ENCODE measurements at places on chromosomes 12 and 14.

- DNase-seq = peak; percentile 28
Measured at GRCh38 chr14:70168406-70168805, 20.3 kb downstream of the SLC8A3 start.

- DNase-seq = no peak
Measured at GRCh38 chr12:80325167-80325959, 118.7 kb upstream of the PTPRQ start.

GRCh38 chr12:49091836-49092085 is 2.8 kb downstream of the DHH start:
- no peak for DNase-seq

DNA sequence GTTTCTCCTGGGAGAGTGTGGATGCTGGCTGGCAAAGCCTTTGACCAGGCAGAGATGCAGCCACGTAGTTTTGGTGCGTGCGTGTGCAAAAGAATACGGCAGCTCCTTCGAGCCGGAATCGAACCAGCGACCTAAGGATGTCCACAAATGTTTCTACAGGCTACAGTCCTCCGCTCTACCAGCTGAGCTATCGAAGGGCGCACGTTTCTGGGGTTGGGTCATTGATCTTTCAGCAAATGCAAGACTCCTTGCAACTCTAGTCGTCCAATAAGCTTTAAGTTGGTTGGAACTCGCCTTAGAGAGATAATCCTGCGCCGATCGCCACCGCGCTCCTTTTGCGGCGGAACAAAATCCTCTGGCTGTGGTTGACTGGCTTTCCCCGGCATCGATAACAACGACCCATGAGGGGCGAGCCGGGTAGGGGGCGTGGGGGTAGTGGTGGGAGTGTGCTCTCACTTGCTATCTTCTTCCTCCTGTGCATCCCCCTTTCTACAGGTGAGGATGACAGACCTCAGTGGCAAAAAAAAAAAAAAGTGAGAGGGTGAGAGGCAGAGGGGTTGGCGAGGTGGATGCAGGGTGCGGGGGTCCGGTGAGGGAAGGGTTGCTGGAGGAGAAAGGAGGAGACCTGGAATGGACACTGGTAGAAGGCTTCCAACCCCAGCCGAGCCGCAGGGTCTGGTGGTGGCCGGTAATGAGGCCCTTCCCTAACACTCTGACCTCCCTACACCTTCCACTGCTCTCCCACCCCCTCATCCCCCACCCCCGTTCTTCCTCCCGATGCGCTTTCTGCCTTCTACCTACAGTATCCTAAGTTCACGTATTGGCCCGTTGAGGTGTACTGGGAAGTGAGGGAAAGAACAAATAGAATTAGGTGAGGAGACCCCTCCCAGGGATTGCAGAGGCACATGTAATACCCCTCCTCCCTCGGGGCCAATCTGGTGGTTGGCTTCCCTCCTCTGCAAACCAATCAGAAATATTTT is 11.8 kb upstream of the OR6S1 start:
- DNase-seq = no peak

DNA sequence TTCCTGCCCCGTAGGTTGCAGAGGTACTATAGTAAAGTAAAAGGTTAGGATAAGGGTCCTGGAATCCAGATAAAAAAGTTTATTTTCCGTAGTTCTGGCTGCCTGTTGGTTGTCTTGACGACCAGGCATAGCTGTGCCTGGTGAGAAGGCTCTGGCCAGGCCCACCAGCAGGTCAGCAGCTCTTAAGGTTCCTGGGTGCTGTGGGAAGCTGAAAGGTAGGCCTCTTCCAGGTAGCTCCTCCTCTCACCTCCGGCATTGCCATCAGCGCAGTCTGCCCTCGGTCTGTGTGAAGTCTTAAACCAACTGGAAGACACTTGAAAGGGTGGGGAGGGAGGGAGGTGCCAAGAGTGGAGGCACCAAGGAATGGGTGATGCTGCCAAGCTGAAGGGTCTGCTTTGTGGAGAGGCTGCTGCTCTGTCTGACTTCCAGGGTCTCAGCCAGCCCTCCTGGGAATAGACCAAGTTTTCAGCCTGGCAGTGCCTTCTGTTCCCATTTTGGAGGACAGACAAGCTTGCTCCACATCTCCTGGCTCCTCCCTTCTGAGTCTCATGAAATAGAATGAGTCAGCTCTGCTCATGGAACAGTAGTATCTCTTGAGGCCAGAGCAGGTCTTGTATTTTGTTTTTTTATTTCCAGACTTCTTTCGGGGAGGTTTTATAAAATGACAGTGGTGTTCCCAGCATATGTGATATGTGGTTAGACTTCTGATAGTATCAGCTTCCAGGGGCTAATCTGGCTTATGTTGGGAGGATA is 5.2 kb upstream of the ACADS start:
- DNase-seq = peak; percentile 44

- no peak for DNase-seq
Measured at GRCh38 chr12:54981796-54982195, 2.8 kb downstream of the TESPA1 start.

- DNase-seq = no peak
Measured at GRCh38 chr14:58961045-58961731, 227.3 kb upstream of the DAAM1 start.

DNA sequence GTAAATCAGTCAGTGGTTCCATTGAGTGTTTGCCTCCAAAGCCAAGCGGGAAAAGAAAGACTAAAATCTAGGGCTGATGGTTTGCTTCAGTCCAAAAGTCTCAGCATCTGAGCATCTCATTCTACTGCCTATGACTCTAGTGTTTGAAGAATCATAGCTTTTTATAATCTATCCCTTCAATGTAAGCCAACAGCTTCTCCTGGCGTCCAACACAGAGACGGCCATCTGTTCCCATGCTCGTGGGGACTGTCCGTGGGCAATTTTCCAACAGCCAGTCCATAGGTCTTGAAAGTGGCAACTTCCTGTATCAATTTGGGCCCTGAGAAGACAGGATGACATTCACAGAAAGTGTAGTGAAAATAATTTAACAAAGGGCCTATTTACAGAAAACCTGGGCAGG is 544.4 kb upstream of the TMEM132C start:
- peak; percentile 69 for DNase-seq

DNA sequence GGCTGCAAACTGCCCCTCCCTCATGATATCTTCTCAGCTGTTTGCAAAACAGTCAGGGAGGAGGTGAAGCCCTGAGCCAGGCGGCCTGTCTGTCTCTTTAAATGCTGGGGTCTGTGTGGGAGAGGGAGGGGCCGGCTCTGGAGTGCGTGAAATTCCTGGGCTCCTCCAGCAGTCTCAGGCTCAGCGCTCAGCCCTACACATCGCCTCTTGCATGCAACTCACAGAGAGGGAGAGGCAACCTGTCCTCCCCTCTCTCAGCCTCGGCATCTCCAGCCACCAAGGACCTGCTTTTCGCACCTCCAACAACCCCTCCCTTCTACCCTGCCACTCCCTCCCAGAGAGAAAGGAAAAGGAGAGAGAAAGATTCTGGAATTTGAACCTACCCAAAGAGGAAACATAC is at the start of gene NRXN3:
TSS of gene NRXN3 (plus strand) at position 171 of the 400 bp plus-strand sequence. CDS start 72,721 bp downstream, outside the sequence.
- no peak for DNase-seq

- DNase-seq = no peak
Measured at GRCh38 chr12:125470838-125471783, 405.9 kb downstream of the AACS start.

GRCh38 chr14:24085215-24085614 is 8.9 kb upstream of the PCK2 start:
- DNase-seq = no peak

GRCh38 chr12:75977590-75977951 is 54.0 kb downstream of the PHLDA1 start:
- no peak for DNase-seq

DNA sequence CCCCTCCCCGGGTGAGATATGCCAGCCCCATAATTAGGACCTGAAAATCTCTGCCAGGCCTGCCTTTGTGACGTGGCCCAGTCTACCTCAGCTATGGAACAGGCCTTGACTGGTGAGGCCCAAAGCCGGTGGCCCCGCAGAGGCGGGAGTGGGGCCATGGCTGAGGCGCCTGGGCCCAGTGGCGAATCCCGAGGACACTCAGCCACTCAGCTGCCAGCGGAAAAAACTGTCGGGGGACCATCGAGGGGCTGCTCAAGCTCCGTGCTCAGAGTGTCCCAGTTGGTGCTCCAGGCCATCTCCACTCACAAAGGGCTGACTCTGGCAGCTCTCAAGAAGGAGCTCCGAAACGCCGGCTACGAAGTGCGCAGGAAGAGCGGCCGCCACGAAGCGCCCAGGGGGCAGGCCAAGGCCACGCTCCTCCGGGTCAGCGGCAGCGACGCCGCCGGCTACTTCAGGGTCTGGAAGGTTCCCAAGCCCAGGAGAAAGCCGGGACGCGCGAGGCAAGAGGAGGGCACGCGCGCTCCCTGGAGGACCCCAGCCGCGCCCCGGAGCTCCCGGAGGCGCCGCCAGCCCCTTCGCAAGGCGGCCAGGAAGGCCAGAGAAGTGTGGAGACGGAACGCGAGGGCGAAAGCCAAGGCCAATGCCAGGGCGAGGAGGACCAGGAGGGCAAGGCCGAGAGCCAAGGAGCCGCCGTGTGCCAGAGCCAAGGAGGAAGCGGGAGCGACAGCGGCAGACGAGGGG is 21.4 kb downstream of the ZNF641 start:
- no peak for DNase-seq

- DNase-seq = no peak
Measured at GRCh38 chr14:90296641-90297040, 35.1 kb downstream of the NRDE2 start.

DNA sequence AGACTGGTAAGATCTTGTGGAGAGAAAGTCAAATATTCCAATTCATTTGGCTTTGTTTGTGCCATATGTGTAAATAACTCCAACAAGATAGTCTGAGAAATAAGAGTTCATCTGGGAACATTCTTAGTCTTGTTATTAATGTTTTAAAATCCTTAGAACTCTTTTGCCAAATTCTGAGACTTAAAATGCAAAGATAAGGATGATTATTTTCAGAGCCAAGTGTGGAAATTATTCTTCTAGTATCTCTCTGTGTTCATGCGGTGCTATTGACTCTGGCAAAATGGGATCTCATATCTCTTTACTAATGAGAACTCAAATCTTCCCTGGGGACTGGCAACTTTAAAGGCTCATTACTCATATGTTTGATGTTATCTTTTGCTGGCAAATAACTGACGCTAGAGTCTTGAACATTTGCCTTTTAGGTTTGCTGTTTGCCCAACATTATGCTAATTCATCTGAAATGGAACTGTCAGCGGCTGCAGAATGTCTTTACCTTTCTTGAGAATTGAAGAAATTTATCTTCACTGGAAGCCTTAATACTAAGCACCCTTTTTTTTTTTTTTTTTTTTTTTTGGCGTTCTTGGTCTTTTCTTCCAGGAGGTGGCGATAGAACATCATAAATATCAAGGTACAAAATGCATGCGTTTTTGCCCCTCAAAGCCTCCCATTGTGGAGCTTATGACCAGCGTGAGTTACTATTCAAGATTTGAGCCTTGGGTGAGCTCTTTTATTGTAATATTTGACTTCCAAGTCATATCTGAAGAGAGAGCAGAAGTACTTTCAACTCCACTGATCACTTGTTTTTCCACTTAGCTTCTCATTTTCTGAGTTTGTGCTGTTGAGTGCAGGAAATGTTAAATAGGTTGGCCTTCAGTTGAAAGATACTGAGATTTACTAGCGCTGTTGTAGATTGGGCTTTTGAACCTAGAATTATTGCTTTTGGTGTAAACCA is 86.5 kb downstream of the CAND1 start:
- peak; percentile 96 for DNase-seq

DNA sequence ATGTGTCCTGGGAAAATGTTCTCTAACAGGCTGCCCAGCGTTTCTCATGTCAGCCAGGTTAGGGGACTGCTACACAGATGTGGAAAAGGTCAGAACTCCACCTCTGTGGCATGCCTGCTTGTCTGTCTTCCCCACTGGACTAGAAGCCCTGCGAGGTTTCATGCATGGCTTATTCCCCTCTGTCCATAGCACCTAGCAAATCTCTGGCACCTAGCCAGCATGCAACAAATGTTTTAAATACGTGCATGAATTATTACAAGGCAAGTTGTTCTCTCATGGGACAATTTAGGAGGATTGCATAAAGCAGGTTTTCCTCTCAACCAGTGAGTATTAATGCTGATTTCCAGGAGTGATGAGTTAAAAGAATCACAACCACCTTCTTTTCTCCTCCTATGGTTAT is 21.4 kb upstream of the KCNK13 start:
- DNase-seq = no peak

- no peak for DNase-seq
Measured at GRCh38 chr14:33370426-33370825, 431.7 kb downstream of the NPAS3 start.

GRCh38 chr12:31896514-31897039 is 62.6 kb upstream of the RESF1 start:
- no peak for DNase-seq

GRCh38 chr12:106671840-106672239 is 89.0 kb downstream of the RFX4 start:
- no peak for DNase-seq

DNA sequence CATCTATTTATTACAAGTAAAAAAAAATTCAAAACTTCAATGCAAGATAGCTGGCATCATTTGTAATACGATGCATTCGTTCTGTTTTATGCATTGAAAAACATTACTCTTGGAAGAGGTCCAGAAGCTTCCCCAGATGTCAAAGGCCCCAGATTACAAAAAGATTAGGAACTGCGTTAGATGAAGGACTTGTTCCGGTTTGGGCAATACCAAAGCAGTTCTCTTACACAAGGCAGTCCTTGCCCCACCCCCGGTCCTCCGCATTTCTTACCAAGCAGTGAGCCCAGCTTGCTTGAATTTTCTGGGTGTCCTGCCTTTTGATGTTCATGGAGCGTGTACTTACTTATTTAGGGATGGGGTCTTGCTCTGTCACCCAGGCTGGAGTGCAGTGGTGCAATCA is 4.8 kb upstream of the HVCN1 start:
- DNase-seq = peak; percentile 29

DNA sequence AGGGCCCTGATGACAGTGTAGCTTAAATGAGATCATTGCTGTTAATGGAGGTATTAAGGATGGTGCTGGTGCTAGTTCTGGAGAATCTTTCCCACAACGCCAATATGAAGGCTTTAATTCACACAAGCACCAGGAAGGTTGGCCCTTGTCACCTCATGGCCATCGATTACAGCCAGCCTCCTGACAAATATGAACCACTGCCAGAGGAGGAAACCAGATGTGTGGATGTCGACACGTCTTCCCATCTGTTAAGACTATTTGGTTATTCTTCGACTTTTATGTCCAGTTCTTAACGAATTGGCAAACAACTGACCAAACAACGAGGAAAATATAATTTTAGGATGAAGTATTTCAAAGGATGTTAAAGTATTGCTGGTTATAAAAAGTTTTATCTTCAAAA is 79.5 kb downstream of the PIK3C2G start:
- no peak for DNase-seq

DNA sequence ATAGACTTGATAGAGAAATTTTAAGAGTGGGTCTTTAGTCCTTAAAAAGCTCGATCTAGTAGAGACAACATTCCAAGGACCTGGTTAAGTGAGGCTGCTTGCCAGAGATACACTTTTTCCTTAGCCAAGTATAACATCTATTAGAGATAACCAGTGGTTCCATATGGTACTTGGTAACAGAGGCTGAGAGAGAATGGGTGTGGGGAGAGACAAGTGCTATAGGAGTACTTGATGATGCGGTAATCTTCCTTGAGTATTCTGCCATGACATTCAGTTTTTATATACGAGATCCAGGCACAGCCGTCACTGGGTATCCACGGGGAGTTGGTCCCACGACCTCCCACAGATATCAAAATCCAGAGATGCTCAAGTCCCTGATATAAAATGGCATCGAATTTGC is 77.4 kb upstream of the REP15 start:
- no peak for DNase-seq

- DNase-seq = no peak
Measured at GRCh38 chr12:117540011-117540410, 178.6 kb upstream of the NOS1 start.
